ENCODE measurements at places on chromosomes 7 and 10. TPM values are rescaled to one million over a fixed set of nuclear protein-coding genes. Genes with fewer than 3 reads are reported as not detected.

CLCN1 gene
- total RNA-seq = not detected

ASCC1 gene
- total RNA-seq = 34.0 TPM

KCP gene
- 0.20 TPM for total RNA-seq

WEE2 gene
- total RNA-seq = not detected

PUS7 gene
- total RNA-seq = 35.6 TPM

PAX4 gene
- total RNA-seq = not detected

EPHB6 gene
- 3.1 TPM for total RNA-seq

ADAP1 gene
- total RNA-seq = 1.2 TPM

IRF5 gene
- total RNA-seq = not detected

TAF3 gene
- 2.9 TPM for total RNA-seq

PNLIP gene
- not detected for total RNA-seq

SPDYE5 gene
- total RNA-seq = not detected

GIMAP4 gene
- total RNA-seq = not detected

LARP4B gene
- total RNA-seq = 59.4 TPM

SFRP4 gene
- total RNA-seq = under 0.01 TPM

DUS4L gene
- total RNA-seq = 6.6 TPM

SLC13A1 gene
- not detected for total RNA-seq
